ENCODE measurements at places on chromosomes 11 and 22.

- no peak for DNase-seq
Observed at GRCh38 chr11:121067453-121067852, 33.6 kb upstream of the TECTA start.

DNA sequence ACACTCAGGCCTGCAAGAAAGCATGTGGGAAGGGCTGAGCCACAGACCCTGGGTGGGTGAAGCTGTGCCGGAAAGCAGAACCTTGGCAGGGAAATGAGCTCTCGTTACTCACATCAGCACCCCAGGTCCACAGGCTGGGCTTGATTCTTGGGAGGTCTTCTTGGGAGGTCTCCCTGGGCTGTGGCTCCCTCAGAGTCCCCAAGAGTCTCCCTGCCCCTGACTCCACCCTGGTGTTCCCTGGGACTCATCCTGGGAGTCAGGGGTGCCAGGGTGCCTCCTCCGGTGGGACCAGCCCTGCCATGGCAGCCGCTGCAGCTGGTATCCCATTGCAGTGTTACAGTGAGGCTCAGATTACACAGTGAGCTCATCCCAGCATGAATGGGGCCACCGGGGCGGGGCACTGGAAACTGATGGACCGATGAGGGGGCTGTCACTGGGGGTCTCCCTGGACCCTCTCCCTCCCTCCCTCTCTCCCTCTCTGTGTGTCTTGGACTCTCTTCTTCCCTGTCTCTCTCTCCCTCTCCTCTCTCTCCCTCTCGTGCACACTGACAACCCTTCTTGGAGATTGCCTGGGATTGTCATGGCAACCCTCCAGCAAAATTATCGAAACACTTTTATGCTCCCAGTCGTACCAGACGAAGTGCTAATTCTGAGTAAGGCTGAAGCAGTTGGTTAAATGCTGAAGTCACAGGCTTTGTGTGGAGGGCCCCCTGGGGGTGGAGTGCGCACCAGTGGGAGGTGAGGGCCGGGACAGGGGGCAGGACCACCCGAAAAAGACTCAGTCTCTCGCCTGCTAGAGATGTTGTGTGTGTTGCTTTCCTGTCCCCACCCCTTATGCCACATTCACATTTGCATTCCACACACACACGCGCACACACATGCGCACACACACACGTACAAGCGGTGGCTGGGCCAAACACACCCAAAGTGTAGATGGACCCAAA lies 8.6 kb upstream of the C11orf96 start:
- DNase-seq = no peak

GRCh38 chr22:49632199-49633009 lies 195.3 kb downstream of the BRD1 start:
- DNase-seq = no peak

GRCh38 chr11:117704395-117705100 lies 92.5 kb downstream of the DSCAML1 start:
- DNase-seq = no peak

DNA sequence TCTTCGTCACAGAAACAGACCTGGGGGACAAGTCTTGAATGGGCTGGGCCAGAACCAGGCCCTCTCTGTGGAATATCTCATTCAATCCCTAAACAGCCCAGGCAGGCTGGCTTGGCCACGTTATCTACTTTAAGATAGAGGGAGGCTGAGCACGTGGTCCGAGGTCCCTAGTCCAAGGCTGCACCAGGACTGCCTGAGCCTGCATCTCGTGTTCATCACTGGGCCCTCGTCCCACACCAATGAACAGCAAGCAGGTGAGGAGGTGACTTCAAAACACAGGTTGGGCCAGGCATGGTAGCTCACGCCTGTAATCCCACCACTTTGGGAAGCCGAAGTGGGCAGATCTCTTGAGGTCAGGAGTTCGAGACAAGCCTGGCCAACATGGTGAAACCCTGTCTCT lies 20.3 kb upstream of the FGF3 start:
- no peak for DNase-seq

DNA sequence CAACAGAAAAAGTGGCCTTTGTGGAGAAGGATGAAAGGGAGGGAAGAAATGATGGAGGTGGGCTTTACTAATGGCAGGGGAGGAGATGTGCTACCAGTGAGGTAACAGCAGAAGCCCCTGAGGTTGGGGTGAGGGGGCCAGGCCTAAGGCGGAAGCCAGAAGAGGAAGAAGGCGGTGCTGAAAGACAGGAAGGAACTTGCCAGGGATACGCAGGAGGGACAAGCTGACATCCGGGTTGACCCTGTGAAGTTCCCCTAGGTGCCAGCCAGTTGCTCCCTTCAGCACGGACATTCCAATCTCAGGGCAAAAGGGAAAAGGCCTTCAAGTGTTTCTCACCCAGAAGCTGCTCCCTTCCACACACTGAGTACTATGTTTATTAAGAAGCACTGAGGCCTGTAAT lies 2.3 kb upstream of the TIRAP start:
- no peak for DNase-seq

DNA sequence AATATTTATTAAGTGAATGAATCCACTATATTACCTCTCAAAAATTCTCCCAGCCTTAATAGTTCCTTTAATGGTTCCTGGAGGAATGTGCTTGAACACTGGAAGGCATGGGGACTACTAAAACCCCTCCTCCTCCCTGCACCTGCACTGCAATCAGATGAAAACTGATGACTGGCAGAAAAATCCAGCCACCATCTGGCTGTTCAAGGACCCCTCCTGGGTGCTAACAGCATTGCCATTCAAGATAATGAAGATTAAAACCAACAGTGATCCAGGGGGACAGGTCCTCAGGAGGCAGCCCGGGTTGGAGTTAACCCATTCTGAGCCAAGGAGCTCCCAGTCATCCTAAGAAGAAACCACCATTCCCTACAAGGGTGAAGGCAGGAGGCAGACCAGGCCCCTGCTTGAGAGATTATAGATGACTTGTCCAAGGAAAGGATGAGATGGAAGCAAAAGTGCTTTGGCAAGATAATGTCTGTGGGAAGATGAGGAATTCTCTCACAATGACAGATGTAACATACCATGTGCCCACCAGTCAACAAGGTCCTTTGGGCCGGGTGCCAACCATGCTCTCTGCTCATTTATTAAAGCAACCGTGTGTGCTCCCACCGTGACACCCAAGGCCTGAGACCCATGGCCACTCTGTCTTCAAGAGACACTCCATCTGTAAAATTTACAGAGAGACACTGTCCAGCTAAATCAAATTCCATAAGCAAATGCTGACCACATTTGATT lies 90.6 kb downstream of the LARGE1 start:
- no peak for DNase-seq

DNA sequence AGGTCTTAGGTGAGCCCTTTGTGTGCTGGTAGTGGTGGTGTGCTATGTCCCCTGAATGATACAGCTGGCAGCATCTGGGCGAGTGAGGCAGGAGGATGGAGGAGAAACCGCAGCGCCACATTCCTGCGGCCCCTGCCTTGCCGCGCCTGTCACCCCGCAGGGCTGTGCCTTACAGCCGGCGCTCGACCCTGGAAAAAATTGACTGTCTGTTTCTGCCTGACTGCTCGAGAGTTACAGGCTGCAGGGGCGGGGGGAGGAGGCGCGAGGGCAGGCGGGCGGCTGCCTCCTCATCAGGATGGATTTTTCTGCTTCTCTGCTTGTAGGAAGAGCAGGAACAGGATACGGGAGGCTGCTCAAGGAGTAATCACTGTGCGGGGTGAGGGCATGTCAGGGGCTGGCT lies 443.4 kb downstream of the MIAT start:
- DNase-seq = no peak

DNA sequence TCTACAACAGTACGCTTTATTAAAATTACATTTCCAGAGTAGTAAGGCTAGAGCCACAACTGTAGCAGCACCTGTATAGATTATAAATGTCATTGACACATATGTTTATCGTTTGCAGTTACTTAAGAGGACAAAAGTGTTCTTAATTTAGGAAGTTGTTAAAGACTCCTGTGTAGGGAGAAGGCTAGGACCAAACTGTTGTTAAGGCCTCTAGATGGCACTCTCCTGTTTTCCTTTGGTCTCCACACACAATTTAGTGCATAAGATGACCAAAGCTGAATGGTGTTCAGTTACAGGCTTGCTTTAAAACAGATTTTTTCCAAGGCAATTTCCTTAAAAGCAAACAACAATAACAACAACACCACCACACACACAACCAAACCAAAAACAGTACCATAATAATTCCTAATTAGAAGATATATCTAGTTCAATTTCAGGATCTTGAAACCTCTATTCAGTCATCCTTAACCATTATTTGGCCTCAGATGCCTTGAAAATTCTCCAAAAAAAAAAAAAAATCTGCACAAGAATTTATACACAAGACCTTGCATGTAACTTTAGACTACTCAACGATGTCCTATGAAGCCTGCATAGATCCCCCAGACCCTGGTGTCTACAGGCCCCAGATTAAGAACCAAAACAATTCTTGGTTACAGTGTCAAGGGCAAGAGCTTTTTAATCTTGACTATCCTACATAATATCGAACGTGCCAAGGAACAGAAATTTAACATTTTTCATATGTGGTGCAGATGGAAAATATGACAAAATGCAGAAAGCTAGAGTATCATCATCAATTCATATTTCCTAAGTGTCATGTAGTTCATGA lies 42.6 kb upstream of the APOA1 start:
- no peak for DNase-seq

GRCh38 chr11:33709466-33709865 lies 8.8 kb upstream of the C11orf91 start:
- DNase-seq = no peak
